Right atrium auricular region (tissue), 2 donors: ENCODE measurements at places on chromosomes 7 and 10. TPM values are rescaled to one million over a fixed set of nuclear protein-coding genes. Genes with fewer than 3 reads are reported as not detected.

WDR91 gene
- total RNA-seq = 4.5 TPM

POLR2J2 gene
- total RNA-seq = 1.4 TPM

ASIC3 gene
- 1.2 TPM for total RNA-seq

BHLHA15 gene
- total RNA-seq = 0.83 TPM

CYP2W1 gene
- total RNA-seq = not detected

ZSWIM8 gene
- total RNA-seq = 37.6 TPM

ASZ1 gene
- not detected for total RNA-seq

FRAT1 gene
- 3.3 TPM for total RNA-seq

ANKRD30A gene
- not detected for total RNA-seq

TFR2 gene
- 0.19 TPM for total RNA-seq

AKR1C8 gene
- not detected for total RNA-seq

CPA2 gene
- total RNA-seq = not detected

CALML5 gene
- not detected for total RNA-seq

MYL7 gene
- total RNA-seq = 49,235 TPM

GRID2IP gene
- total RNA-seq = not detected

GIMAP8 gene
- total RNA-seq = 6.6 TPM

SLC26A4 gene
- 0.30 TPM for total RNA-seq

AS3MT gene
- 11.7 TPM for total RNA-seq

PDK4 gene
- 712 TPM for total RNA-seq

HK1 gene
- 228 TPM for total RNA-seq

CTAGE4 gene
- 0.90 TPM for total RNA-seq

LIPF gene
- total RNA-seq = not detected

TFEC gene
- 1.9 TPM for total RNA-seq

UPK3B gene
- total RNA-seq = 78.8 TPM

TMEM26 gene
- total RNA-seq = 0.08 TPM

AKR1B15 gene
- not detected for total RNA-seq

TEX36 gene
- total RNA-seq = not detected

UCMA gene
- not detected for total RNA-seq

HYAL4 gene
- not detected for total RNA-seq

GPRIN2 gene
- total RNA-seq = 0.67 TPM

SPDYE16 gene
- total RNA-seq = not detected

PRF1 gene
- total RNA-seq = 1.1 TPM

KCP gene
- total RNA-seq = not detected

PTPRN2 gene
- total RNA-seq = 2.6 TPM

SCIN gene
- 0.67 TPM for total RNA-seq

RNF32 gene
- not detected for total RNA-seq

CCL24 gene
- not detected for total RNA-seq

LIPJ gene
- total RNA-seq = 0.08 TPM

NKX2-3 gene
- not detected for total RNA-seq

NME8 gene
- not detected for total RNA-seq

GPR15LG gene
- not detected for total RNA-seq

SPDYE1 gene
- not detected for total RNA-seq

CYP2C19 gene
- not detected for total RNA-seq

GNG11 gene
- 21.8 TPM for total RNA-seq

CFAP69 gene
- 3.7 TPM for total RNA-seq

TMEM270 gene
- not detected for total RNA-seq
